Naive thymus-derived CD8-positive, alpha-beta T cell (primary cell): ENCODE measurements at places on chromosomes 4 and X.

- DNase-seq, result no peak
Observed at GRCh38 chrX:134026565-134027311, 41.3 kb upstream of the GPC3 start.

DNA sequence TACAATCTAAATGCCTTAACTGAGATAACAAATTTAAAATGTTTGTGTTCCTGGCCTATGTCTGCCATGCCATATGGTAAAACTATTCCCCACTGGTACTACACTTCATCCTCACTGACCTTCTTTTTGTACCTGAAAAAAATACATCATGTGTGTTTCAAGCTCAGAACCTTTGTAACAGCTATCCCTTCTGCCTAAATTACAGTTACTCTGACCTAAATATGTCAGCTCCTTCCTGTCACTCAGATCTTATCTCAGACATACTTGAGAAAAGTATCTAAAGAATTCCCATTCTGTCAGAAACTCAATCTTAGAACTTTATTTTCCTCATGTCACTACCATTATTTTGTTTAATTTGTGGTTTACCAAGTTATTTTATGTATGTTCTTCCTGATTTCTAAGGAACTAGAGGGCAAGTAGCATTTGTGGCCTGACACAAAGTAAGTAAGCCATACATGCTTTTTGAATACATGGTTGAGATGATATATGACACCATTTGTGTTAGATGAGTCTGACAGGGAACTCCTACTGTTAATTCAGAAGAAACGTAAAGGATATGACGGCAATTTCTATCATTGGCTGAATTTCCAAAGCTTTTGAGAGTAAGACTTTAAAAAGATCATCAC, 456.5 kb upstream of the NDST3 start:
- DNase-seq, result no peak

DNA sequence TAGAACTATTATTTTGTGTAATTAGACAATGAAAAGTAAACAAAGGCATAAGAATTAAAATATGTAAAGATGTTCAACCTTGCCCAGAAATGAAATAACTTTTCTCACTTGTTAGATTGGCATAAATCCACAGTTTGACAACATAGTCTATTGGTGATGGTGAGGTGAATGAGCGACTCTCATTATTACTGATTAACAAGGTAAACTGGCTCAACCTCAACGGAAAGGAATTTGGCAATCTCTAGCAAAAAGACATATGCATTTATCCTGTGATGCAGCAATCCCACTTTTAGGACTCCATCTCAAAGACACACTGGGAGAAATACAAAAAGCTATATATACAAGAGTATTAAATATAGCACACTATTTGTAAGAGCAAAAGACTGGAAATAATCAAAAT, 22.3 kb downstream of the UBA6 start:
- no peak for DNase-seq

DNA sequence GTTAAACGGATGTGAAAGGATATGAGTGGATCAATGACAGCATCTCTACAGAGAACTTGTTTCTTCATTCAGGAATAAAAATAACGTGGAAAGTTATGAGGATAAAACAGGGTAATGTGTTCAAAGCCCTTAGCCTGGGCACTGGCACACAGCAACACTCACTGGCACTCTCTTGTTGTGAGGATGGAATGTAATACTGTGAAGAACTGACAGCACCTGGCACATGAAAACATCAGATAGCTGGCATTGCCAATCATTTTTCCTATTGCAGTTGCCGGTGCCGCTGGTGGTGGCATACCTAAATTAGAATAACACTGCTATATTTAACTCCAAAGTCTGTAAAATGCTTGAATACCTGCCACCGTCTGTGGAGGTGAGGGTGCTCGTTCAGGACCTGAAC, 1061.2 kb downstream of the DMD start:
- no peak for DNase-seq

- DNase-seq, result no peak
Observed at GRCh38 chr4:55398461-55398860, 2.7 kb downstream of the TMEM165 start.

GRCh38 chr4:41212616-41213203, 1.6 kb downstream of the APBB2 start:
- DNase-seq, result no peak

- DNase-seq, result no peak
Observed at GRCh38 chrX:112768563-112768962, 72.1 kb downstream of the AMOT start.

GRCh38 chrX:3787856-3788255, 74.4 kb upstream of the PRKX start:
- DNase-seq, result no peak

- no peak for DNase-seq
Observed at GRCh38 chr4:188374871-188375270, 235.6 kb downstream of the TRIML1 start.

DNA sequence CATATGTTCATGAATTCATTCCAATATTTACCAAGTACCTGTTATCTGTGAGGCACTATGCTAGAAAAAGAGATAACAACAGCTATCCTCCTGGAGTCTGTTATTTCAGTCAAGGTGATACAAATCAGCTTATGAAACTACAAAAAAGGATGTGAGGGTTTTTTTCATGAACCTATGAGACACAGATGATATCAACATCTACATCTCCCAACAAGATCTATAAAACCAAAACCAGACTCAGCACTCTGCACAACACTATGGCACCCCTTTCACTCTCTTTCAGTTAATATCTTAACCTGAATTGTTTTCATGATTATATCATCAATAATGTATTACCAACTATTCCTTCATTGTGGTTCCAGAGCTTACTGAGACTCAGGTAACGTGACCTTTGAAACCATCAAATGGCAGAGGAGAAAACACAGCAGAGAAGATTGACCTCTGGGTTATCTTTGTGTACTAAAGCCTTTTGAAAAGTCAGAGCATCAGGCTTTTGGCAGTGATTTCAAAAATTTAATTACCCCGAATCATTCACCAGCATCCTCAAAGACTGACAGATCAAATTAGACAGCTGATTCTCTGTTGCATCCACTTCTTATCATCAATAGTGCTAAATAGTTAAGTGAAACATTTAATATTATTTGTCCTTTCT, 244.6 kb upstream of the FTHL17 start:
- no peak for DNase-seq

- no peak for DNase-seq
Observed at GRCh38 chr4:110484029-110484428, 8.1 kb downstream of the ENPEP start.

DNA sequence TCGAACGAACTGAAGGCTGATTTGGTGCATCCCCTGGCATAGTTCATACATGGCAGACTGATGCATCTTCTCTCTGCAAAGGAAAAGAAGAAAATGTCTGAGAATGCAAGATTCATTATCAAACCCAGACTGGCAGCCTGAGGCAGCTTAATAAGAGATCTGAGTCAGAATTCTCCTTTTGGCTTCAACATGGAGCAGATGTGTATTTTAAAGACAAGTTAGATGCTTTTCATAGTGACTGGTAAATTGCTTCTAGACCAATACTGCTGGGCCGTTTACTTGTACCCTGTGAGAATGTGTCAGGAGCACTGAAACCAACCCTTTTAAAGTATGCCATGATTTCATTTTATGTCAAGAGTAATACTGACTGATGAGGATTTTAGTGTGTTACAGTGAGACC, 322.0 kb downstream of the NR3C2 start:
- DNase-seq, result no peak

DNA sequence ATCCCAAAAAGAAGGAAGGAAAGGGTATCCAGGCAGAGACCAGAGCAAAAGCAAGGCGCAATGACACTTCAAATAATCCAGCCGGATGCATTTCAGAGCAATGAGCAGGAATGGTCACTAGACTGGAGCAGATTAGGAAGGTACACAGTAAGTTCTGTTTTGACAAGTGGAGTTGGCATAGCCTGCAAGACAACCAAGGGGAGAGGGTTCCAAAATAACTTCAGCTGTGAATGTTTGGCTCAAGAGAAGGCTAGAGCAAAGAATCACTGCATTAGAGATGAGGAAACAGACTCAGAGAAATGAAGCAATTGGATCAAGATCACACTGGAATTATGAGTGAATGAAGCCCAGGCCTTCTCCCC, 90.0 kb upstream of the EGFL6 start:
- no peak for DNase-seq

GRCh38 chr4:164203476-164203875, 550.5 kb upstream of the SMIM31 start:
- DNase-seq, result no peak

DNA sequence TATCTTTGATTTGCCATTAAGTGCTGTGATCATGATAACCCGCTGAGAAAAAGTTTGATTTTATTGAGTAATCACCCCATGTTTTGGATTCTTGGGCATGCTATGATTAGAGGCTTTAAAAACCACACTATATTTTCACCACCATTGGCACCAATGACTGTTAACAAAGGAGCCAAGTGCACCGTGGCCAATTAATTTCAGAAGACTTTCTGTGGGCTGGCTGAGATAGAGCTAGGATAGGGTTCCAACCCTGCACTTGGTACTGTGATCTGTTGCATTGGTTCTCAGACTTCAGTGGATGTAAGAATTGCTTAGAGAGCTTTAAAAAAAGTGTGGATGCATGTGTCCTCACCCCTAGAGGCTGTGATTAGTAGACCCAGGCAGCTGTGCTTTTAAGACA, 32.4 kb downstream of the OCRL start:
- no peak for DNase-seq

- DNase-seq, result no peak
Observed at GRCh38 chr4:102299354-102300107, 45.8 kb downstream of the SLC39A8 start.

- no peak for DNase-seq
Observed at GRCh38 chr4:8029689-8030088, 90.0 kb upstream of the AFAP1 start.

DNA sequence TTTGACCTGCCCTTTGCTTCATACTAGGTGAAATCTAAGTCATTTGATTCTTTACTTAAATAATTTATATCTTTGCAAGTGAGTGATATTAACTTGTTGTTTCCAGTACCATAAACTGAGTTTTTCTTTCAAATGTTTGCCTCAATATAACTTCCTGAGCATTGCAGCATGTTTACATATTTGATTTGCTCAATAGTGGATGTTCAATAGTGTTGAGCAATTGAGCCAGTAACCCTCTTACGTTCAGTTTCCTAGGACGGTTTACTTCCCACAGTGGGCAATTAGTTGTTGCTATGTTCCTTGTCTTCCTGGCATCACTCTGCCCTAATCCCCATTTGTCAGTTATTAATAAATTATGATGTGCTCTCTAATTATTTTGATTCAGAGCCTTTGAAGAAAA, 278.5 kb downstream of the EPHA5 start:
- no peak for DNase-seq

DNA sequence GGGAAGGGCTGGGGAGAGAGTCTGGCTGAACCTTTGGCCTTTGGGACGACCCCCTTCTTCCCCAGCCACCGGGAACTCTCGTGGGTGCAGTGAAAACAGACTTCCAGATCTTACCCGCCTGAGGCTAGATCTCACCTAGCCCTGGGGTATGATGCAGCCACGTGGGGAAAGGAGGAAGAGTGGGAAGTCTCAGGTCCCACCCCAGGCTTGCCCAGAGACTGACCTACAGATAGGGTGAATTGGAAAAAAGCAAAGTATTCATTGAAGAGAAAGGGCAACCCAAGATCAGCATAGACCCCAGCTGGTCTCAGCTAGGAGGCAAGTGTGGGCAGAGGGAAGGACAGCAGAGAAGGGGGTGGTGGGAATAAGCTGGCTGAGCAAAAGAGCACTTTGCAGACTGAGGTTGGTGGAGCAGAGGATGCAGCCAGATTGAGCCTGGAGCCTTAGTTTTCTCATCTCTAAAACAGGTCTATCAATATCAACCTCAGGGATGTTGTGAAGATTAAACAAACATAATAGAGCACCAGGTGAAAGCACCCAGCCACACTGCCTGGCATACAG, 4.2 kb upstream of the EFNB1 start:
- DNase-seq, result no peak

- no peak for DNase-seq
Observed at GRCh38 chr4:152946446-152946845, 10.3 kb downstream of the FHDC1 start.

GRCh38 chrX:13741695-13742094, 7.1 kb downstream of the OFD1 start:
- DNase-seq, result no peak

- DNase-seq, result no peak
Observed at GRCh38 chr4:176583278-176583677, 209.4 kb downstream of the VEGFC start.

DNA sequence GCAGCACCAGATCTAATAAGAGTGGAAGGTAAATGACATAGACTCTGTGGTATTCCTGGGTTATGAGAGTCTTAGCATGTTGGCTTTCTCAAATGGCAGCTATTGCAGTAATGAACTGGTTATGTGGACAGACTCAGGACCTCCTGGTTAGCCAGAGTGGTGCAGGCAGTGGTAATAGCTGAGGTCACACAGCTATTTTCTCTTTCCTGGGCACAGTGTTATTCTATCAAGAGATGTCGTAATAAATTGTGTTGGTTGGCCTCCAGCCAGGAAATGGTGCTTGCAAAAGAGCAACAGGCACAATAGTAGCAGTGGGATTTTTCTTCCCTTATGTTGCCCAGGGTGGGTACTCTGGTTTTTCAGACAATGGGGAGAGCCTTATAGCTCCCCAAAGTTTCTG, 279.2 kb upstream of the FGF16 start:
- DNase-seq, result no peak

GRCh38 chrX:66045894-66046293, 6.0 kb upstream of the VSIG4 start:
- no peak for DNase-seq

DNA sequence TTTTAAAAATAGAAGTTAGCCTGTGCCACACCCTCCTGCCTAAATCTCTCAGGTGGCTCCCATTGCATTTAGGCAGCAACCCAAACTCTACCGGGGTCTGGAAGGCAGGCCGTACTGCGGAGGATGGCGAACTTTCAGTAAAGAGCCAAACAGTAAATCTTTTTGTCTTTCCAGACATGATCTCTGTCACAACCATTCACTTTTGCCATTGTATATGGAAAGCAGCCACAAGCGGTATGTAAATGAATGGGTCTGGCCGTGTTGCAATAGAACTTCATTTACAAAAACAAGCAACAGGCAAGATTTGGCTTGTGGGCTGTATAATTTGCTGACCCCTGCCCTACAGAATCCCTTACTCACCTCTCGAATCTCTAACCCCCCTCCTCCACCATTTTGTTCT, 3.3 kb downstream of the RADX start:
- DNase-seq, result no peak

GRCh38 chrX:104918122-104918521, 302.4 kb downstream of the TEX13A start:
- no peak for DNase-seq

- no peak for DNase-seq
Observed at GRCh38 chrX:10615931-10616774, 4.2 kb downstream of the MID1 start.
